ENCODE measurements at places on chromosomes 5 and 9. TPM values are rescaled to one million over a fixed set of nuclear protein-coding genes. Genes with fewer than 3 reads are reported as not detected.

Gene OR1L8
- not detected for total RNA-seq

Gene SHB
- total RNA-seq, result 29.6 TPM

Gene SUSD3
- not detected for total RNA-seq

Gene PCDHA12
- total RNA-seq, result 6.1 TPM

- H3K4me3 ChIP-seq, result no peak overlapping the region
- H3K27me3 ChIP-seq, result no peaks in the 10 kb centered on the region
- peak overlapping the region; percentile 92 for H3K27ac ChIP-seq
- H3K36me3 ChIP-seq, result no peaks in the 10 kb centered on the region
- peaks cover 54% of the 10 kb centered on the region for H3K4me1 ChIP-seq
- DNase-seq, result no peak
Observed at GRCh38 chr5:58890265-58890664, 307.4 kb downstream of the RAB3C start.

DNA sequence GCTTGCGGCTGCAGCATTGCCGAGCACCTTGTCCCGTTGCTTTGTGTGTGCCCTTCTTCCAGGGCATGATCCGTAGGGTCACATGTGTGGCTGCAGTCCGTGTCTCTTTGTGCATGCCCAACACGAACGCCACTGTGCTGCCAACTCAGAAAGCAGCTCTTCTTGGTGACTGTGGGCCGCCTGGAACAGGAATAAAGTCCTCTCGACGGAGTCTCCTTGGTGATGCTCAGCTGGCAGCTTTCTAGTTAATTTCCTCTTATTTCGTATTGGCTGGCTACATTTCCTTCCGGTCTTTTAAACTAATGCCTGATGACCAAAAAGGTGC, 5.8 kb downstream of the EXOC3 start:
- H3K27me3 ChIP-seq, result no peaks in the 10 kb centered on the region
- peaks cover 28% of the 10 kb centered on the region for H3K4me1 ChIP-seq
- H3K27ac ChIP-seq, result peak overlapping the region; percentile 25
- no peak for DNase-seq
- peaks cover 75% of the 10 kb centered on the region for H3K36me3 ChIP-seq
- no peak overlapping the region for H3K4me3 ChIP-seq
